Gastroesophageal sphincter (tissue), 4 donors: ENCODE measurements at places on chromosomes 16 and 17. TPM values are rescaled to one million over a fixed set of nuclear protein-coding genes. Genes with fewer than 3 reads are reported as not detected.

- no peak for ATAC-seq
Observed at GRCh38 chr16:88769617-88770460, 15.2 kb downstream of the PIEZO1 start.

DNA sequence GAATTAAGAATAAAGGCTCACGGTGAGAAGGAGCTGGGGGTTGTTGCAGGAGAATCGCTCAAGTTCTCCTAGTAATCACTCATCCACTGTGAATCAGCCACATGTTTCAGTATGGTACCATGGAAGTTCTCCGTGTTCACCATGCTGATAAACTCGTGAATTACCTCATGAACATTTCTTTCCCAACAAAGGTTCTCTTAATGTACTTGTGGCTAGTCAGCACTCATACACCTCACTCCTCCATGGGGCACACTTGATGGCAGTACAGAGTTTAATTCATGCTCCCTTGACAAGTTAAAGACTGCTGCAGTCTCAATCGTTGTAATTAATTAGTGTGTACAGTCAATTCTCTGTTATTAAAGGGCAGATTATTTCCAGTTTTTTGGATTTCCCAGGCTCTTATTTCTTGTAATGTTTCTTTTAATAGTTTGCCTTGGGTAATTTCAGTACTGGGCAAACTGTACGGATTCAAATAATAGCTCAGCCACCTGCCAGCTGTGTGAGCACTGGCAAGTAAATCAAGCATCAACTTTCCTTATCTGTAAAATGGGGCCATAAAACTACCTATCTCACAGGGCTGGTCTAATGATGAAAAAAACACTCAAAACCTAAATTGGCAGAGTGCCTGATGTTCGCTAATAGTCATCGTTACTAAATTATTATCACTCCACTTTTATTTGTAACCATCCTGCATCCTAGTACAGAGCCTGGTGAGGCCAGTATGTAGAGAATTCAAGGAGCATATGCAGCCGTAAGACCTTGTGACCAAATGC, 6.1 kb downstream of the GOT2 start:
- no peak for ATAC-seq

GRCh38 chr17:33328129-33328528, 35.0 kb upstream of the ASIC2 start:
- no peak for ATAC-seq

ZNF423 gene
- total RNA-seq: 7.3 TPM

DNA sequence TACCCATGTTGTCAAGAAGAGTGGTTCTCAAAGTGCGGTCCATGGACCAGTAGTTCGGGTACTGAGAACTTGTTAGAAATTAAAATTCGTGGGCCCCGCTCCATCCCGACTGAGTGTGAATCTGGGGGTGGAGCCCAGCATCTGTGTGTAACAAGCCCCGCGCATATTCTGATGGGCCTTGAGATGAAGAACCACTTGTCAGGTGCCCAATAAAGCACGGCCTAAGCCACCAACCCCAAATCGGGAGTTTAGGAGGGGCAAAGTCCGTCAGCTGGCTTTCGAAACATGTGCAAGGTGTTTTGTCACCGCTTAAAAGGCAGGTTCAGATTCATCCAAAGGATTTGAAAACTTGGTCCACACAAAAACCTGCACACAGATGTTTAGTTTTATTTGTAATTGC, 29.5 kb downstream of the PSMD12 start:
- no peak for ATAC-seq

GRCh38 chr17:47197821-47198220, 8.7 kb upstream of the CDC27 start:
- no peak for ATAC-seq

- peak; percentile 34 for ATAC-seq
Observed at GRCh38 chr16:69762814-69763598, 874 bp downstream of the WWP2 start.

- ATAC-seq: peak; percentile 40
Observed at GRCh38 chr16:81697616-81698309, 81.3 kb upstream of the PLCG2 start.

DNA sequence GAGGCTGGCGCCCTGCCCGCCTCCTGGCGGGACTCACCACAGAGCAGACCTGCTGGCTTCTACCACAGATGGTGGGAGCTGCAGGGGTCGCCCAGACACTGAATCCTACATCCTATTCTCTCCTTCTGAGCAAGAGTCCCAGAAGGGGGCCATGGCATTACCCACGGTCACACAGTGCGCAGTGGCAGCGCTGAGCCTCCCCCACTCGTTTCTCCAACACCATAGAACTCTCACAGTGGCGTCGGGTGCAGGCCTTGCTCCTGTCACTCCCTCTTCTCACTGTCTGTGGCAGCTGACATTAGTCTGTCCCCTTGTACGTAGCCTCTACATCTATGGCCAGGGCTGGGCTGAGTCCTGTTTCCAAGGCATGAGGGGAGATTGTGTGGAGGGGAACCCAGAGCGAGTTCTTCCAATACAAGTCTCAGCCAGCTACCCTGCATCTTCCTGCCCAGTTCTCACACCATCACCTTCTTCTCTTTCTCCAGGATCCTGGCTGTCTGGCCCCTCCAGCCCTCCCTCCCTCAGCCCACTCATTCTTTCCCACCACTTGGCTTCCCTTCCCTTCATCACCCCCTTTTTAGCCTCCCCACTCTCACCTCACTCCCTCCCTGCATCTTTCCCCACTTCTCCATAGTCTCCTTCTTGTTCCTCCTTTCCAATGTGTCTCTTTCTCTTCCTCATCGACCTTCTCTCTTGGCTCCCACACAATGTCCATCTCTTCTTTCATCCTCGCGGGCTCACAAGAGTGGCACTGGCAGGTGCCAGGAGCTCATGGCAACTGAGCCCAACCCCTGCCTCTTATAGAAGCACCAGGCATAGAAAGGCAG, 5.9 kb downstream of the UBTF start:
- no peak for ATAC-seq

DNA sequence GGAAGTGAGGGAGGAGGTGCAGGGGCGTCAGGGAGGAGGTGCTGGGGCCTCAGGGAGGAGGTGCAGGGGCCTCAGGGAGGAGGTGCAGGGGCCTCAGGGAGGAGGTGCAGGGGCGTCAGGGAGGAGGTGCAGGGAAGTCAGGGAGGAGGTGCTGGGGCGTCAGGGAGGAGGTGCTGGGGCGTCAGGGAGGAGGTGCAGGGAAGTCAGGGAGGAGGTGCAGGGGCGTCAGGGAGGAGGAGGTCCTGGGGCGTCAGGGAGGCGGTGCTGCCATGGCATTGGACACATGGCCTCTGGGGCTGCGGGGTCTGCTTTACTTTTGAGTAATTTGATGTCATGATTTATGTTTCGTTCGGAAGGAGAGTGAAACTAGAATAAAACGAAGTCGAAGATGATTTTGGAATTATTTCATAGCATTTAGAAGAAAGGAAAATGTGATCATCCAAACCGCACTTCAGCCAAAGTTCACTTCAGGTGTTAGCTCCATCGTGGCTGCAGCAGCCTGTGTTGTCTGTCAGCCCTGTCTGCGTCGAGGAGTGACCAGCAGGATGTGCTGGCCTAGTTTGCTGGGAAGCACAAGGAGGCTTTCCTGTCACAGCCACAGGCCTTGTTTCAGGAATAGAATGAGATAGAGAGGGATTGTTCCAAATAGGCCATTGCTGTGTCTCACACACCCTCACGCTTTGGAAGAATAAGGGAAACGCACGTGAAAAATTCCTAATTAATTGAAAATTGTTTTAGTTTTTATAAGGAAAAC, 42.8 kb downstream of the RAB11FIP3 start:
- no peak for ATAC-seq

DNA sequence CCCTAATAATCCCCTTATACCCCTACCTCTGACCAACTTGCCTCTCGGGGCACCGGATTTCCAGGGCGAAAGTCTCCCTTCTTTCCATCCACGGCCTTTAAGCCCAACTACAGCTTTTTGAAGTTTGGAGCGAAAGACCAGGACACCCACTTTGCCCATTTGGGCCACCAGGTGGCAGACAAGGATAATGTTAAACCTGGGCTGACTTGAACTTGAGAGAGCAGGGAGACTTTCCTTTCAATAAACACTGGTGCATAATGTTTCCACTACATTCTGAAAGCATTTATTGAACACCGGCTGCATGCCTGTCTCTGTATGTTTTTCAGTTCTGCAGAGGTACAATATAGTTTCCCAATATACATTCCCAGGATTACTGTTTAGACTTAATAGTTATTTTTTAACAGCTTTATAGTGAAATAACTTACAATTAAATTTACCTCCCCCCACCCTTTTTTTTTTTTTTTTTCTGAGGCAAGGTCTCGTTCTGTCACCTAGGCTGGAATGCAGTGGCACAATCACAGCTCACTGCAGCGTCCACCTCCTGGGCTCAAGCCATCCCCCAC, 6.9 kb upstream of the CES3 start:
- peak; percentile 71 for ATAC-seq

- no peak for ATAC-seq
Observed at GRCh38 chr16:75320435-75320834, 69.0 kb upstream of the BCAR1 start.

ODAD4 gene
- total RNA-seq: 0.94 TPM

- no peak for ATAC-seq
Observed at GRCh38 chr17:65941356-65941899, 250.5 kb downstream of the CEP112 start.

- ATAC-seq: no peak
Observed at GRCh38 chr16:58670177-58670576, 14.4 kb downstream of the SLC38A7 start.

DNA sequence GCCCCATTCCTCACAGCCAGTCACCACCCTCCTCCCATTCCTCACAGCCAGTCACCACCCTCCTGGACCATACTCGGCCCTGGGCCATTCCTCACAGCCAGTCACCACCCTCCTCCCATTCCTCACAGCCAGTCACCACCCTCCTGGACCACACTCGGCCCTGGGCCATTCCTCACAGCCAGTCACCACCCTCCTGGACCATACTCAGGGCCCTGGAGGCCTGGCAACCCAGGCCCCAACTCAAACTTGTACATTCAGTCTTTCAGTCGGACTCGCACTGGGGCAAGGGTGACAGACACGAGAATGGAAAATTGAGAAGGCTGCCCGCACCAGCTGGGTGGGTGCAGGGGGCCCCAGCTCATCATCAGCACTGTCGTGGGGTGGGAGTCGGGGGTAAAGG, 30.4 kb upstream of the FOXK2 start:
- peak; percentile 89 for ATAC-seq

TBC1D3K gene
- total RNA-seq: not detected

GPR139 gene
- not detected for total RNA-seq

DNA sequence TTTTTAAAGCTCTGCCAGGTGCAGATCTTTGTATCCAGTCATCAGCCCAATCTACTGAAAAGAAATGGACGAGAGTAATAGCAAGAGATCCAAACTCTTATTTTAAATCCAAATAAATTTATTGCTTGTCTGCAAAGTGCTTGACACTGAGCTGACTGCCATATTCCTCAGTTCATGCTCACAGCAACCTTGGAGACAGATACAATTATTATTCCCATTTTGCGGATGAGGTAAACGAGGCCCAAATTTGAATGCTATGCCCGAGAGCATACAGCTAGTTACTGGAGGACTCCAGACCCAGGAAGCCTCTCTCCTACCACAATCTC, 620 bp downstream of the NOB1 start:
- ATAC-seq: no peak

DNA sequence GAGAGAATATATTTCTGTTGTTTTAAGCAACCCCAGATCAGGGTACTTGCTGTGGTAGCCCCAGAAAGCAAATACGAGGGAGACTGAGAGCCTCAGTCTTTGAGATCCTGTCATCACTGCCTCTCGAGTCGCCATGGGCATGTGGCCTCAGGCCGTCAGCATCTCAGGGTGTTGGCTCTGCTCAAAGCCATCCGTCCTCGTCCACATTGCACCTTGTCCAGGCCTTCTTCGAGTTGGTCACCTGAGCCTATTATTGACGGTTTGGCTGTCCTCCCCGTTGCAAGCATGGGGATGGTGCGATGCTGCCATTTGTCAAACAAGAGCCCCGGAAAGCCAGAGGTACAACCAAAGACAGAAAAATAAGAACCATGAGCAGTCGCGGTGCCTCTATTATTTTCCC, 136.9 kb downstream of the IRF8 start:
- no peak for ATAC-seq

DNA sequence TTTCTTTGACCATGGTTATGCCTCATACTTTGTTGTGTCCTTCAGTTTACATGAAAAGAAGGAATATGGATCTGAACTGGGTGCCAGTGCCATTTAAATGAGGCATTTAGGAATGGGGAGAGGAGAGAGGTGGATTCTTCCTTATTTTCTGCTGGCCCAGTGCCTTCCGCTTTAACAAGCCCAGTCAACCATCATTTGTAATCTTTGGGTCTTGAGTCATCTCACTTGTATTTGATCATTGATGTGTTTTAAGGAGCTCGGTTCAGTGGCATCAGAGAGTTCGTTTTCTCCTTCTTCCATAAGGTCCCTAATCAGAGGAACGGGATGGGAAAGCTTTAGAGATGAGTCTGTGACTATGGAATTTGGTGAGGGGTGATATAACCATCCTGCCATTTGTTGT, 334.9 kb downstream of the WWOX start:
- no peak for ATAC-seq

- no peak for ATAC-seq
Observed at GRCh38 chr16:48365025-48365600, 20.1 kb downstream of the SIAH1 start.

- ATAC-seq: no peak
Observed at GRCh38 chr17:73689596-73690275, 45.5 kb upstream of the SDK2 start.

FSCN2 gene
- 0.49 TPM for total RNA-seq

SLC22A31 gene
- not detected for total RNA-seq

GRCh38 chr16:89020068-89020924, 43.3 kb upstream of the CBFA2T3 start:
- ATAC-seq: no peak

DNA sequence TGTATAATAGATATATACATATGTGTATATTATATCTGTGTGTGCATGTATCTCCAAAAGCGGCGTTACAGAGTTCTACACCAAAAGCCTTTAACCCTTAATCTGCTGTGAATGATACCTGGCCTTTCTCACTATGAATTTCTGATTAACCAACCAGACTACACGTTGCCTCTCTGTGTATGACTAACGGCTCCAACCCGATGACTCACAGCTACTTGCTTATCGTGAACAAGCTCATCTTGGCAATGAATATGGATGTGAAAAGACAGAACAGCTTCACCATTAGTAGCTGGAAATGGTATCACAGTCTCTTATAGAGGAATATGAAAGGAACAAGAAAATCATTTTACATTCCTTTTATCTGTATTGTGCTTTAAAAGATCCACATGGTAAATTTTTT, 23.8 kb upstream of the ARHGAP44 start:
- ATAC-seq: peak; percentile 48

TM4SF5 gene
- not detected for total RNA-seq

EVPL gene
- total RNA-seq: 6.1 TPM

DNA sequence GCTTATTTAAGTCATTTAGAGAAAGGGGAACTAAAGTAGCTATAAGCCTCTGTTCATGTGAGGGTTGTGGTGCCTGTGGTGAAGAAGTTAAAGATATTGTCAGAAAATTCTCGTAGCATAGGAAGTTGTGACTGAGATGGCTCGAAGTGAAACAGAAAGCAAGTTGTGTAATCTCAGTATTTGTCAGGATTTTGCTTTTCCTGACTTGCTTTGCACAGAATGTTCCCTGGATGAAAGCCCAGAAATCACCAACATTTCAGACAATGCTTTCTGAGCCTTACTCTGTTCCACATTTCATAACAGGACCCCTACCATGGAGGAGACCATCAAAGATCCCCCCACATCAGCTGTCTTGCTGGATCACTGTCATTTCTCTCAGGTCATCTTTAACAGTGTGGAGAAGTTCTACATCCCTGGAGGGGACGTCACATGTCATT, 10.6 kb downstream of the CALCOCO2 start:
- peak; percentile 93 for ATAC-seq

GRCh38 chr17:48051706-48052486, 3.7 kb downstream of the NFE2L1 start:
- no peak for ATAC-seq
